Parietal lobe (tissue), 2 donors: ENCODE measurements at places on chromosomes 3 and 15. TPM values are rescaled to one million over a fixed set of nuclear protein-coding genes. Genes with fewer than 3 reads are reported as not detected.

Gene ALS2CL
- 4.4 TPM for total RNA-seq

Gene EPHA3
- total RNA-seq: 208 TPM

Gene FOXL2
- total RNA-seq: 0.31 TPM

Gene IMPDH2
- total RNA-seq: 133 TPM

Gene STXBP5L
- total RNA-seq: 27.2 TPM

Gene CHL1
- total RNA-seq: 1,059 TPM

Gene TMEM108
- total RNA-seq: 54.1 TPM

Gene DUOXA2
- total RNA-seq: not detected

Gene CXCR6
- not detected for total RNA-seq

Gene PIGZ
- 9.1 TPM for total RNA-seq

Gene GOLGA8G
- total RNA-seq: not detected

Gene EXD1
- 0.63 TPM for total RNA-seq

Gene TRH
- 1.6 TPM for total RNA-seq

Gene TRPC1
- total RNA-seq: 113 TPM

Gene AMIGO3
- 1.3 TPM for total RNA-seq

Gene SCAP
- total RNA-seq: 81.1 TPM

Gene TNFAIP8L3
- total RNA-seq: 0.94 TPM

Gene TRIM71
- total RNA-seq: 3.8 TPM

Gene TAMM41
- 26.6 TPM for total RNA-seq

Gene NAALADL2
- 15.7 TPM for total RNA-seq

Gene PRTG
- total RNA-seq: 7.2 TPM

Gene MBNL1
- 73.2 TPM for total RNA-seq

Gene GATM
- 128 TPM for total RNA-seq

Gene TEX55
- total RNA-seq: not detected

Gene RAB8B
- 79.8 TPM for total RNA-seq

Gene MST1R
- total RNA-seq: 3.8 TPM

Gene CCR8
- not detected for total RNA-seq

Gene ABHD6
- total RNA-seq: 33.8 TPM

Gene LTK
- not detected for total RNA-seq

Gene WNT7A
- total RNA-seq: 10.6 TPM

Gene DZIP1L
- 26.9 TPM for total RNA-seq
